ENCODE measurements at places on chromosomes 6 and 20.

DNA sequence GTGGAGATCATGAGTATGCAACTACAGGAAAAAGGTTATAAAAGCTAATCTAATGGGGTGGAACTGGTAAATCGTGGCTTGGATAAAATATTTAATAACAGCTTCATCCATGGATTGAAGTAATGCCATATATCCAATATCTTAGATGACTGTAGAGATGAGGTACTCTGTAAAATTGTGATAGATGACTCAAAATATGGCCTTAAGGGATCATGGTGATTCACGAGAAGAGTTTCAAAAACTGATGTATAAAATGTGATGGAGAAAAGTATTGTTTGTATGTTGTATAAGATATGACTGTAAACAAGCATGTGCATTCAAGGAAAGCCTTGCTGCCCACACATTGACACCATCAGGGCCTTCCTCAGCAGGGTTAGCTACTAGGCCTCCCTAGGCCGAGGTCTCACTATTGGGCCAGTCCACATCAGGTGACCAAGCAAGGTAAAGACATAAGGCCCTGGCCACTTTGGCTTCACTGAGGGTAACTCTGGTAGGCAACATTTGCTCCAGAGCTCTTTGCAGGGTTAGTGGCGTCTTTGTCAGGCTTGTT lies 17.7 kb upstream of the CCN6 start:
- no peak for DNase-seq

DNA sequence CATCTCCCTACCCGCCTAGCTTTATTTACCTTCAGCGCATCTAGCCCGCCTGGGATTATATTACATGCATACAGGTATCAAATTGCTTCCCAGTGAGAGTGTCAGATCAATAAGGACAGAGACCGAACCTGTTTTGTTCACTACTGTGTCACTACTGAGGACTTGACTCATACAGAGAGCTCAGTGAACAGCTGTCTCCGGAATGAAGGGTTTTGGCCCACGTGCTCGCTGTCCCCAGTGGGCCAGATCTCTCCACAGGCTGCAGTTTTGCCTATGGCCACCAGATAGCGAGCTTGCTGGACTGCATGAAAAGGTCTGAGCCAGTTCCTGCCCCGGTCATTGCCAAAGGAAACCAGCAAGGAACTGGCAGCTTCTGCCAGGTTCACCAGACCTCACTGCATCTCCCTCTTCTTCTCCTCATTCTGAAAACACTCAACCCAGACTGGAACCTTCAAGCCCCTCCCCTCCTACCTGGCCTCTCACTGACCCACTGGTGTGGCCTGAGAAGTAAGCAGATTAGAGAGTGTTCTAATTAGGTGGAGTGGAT lies 150.8 kb downstream of the ZMYND8 start:
- DNase-seq: peak; percentile 81

GRCh38 chr20:51732096-51732791 lies 35.9 kb downstream of the ATP9A start:
- peak; percentile 52 for DNase-seq

- DNase-seq: no peak
Measured at GRCh38 chr20:38497246-38497935, 24.7 kb downstream of the RALGAPB start.

DNA sequence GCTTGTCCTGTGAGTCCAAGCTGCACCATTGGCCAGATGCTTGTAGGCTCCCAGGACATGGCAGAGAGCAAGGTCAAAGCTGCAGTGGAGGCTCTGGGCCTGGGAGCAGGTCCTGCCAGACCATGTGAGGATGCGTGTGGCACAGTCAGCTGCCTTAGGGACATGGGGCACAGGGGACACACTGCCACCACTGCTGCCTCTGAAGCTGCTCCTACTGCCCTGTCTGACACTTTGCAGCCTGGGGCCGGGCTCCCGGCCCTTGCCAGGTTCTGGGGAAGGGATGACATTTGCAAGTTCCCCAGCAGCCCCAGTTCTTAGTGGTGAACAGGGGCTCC lies 13.2 kb upstream of the FUT9 start:
- no peak for DNase-seq

DNA sequence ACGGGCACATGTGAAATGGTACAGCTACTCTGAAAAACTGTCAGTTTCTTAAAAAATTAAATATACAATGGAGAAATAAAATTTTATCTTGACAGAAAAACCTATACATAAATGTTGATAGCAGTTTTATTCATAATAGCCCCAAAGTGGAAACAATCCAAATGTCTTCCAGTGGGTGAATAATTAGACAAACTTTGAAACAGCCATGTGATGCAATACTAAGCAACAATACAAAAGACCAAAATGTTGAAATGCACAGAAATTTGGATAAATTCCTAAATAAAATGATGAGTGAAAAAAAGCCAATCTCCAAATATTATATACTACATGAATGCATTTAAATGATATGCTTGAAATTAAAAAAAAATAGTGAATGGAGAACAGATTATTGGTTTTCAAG lies 523.1 kb downstream of the HTR1B start:
- no peak for DNase-seq

DNA sequence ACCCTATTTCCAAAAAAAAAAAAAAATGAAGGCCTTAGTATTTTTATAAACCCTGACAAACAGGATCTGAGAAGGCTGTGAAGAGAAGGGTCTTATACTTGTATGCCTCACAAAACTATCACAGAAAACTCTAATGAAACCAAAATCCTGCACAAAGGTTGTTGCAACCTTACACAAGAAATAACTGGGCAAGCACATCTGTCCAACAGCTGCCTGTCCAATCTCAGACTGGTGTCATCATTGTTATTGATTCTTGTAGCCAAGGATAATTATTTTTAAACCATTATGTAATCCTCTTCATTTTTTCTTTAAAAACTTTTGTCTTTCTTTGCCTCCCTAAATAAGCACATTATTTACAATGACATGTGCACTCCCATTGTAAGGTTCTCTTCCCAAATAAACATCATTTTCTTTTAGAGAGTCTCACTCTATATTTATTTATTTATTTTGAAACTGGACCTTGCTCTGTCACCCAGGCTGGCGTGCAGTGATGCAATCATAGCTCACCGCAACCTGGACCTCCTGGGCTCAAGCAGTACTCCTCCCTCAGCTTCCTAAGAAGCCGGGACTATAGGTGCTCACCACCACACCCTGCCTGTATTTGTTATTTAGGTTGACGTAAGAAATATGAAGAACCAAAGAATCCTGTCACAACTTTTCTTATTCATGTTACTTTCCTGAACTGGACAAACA lies 697.1 kb downstream of the DOK5 start:
- DNase-seq: no peak

GRCh38 chr6:68834551-68834950 lies 199.5 kb downstream of the ADGRB3 start:
- DNase-seq: peak; percentile 59

DNA sequence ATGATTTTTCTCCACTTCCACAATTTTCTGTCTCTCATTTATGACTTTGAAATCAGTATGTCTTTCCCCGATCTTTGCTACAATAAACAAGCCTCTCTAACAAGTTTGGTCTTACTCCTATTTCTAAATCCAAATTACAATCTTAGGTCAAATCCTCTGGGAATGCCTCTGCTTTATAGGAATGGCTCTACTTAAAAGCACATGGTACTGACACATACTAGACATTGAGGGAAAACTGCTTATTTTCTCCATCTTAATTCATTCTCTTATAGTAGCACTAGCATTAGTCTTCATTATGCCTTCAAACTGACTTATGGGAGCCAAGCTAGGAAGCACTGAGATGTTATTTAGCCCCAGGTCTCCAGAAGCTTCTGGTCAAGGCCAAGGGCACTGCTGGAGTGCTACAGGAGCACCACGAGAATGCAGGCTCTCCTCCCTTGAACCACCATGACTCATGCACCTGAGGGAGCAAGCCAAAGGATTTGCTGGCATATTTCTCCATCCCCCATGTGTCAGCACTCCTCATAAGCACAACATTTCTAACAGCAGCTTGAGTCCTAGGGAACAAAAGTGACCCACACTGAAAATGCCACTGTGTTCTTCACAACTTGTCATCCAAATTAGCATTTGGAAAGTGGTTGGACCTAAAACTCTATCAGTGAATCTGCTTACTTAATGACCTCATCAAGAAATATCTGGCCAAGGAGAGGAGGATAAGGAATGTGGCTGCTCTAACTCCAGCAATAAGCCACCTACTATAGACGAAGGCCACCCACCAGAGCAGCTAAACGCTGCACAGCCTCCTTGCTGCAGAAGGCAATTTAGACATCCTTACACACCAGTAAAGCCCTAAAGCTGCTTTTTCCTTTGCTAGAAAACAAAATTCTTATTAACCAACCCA lies 156.8 kb upstream of the KCNQ5 start:
- peak; percentile 71 for DNase-seq

- DNase-seq: no peak
Measured at GRCh38 chr20:58546756-58547622, 31.8 kb upstream of the APCDD1L start.

- DNase-seq: no peak
Measured at GRCh38 chr6:19501737-19502245, 335.4 kb upstream of the ID4 start.

GRCh38 chr6:100304575-100304974 lies 160.1 kb downstream of the SIM1 start:
- DNase-seq: no peak

DNA sequence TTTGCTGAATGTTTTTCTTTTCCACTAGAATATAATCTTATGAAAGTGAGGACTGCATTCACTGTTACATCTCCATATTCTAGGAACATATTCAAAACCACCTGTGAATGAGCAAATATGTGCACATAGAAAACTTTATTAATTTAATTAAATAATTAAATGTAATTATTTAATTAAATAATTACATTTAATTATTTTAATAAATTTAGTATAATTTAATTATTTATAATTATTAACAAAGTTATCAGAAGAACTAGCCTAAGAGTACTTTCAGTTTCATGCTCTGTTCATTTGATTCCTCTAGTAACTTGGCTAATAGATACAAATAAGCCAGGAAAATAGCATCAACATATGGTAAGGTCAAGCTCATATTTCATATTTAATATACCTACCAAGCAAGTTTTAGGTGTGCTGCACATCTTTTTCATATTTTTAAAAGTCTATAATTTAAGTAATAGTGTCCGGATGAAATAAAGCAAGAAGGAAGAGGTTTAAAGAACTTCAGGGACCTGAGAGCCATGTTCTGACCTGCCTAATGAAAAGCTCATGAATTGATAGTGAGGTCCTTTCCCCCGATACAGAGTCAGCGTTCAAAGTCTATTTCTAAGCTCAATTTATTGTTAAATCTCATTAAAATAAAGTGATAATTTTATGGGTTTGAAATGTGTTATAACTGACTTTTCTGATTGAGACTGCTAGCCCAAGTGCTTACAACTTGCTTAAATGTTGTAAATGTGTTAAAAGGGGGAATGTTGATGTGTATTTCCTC lies 361.4 kb upstream of the FLRT3 start:
- no peak for DNase-seq

DNA sequence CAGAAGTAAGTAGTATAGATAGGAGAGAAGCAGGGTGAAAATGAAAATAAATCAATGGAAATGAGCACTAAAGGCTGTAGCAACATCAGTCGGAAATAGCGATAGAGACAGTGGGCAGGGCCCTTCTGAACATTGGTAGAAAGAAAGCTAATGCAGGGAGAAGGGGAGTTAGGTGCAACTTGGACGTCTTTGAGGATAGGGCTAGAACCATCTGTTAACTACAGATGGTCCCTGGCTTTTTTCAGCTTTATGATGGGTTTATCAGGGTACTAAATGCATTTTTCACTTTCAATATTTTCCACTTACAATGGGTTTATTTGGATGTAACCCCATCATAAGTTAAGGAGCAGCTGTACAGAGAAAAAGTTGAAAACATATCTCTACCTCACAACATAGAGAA lies 72.8 kb upstream of the CNR1 start:
- DNase-seq: no peak

DNA sequence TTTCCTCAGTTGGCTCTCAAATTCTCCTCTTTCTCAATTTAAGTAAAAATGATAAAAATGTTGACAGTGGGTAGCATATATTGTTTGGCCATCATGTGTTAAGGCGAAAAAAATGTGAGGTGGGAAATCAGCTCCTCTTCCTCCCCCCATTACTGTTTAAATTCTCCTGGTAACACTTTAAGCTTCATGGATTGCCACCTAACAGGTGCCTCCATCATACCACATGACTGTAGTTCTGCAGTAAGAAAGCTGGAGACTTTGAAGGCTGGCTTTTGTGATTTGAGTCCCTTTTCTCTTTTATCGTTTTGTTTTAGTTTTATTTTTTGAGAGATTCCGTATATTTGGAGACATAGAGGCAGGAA lies 1.2 kb downstream of the ZFAND3 start:
- DNase-seq: no peak

DNA sequence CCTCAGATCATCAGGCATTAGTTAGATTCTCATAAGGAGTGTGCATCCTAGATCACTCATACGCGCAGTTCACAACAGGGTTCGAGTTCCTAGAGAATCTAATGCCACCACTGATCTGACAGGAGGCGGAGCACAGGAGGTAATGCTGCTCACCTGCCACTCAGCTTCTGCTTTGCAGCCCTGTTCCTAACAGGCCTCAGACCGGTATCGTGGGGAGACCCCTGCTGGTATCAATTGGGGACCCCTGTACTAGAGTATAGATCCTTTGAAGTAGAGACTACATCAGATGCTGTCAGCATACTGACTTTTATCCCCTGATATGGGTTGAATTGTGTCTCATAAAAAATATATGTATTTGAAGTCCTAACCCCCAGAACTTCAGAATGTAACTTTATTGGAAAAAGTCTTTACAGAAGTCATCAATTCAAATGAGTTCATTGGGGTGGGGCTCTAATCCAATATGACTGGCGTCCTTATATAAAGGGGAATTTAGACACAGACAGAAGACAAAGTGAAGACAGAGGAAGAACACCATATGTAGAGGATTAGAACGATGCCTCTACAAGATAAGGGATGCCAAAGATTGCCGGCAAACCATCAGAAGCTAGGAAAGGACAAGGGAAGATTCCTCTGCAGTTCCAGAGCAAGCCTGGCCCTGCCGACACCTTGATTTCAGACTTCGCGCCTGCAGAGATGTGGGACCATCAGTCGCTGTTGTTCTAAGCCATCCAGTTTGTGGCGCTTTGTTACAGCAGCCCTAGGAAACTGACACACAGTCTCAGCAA lies 104.4 kb upstream of the BTBD3 start:
- no peak for DNase-seq
